ENCODE measurements at places on chromosomes 12 and 14. TPM values are rescaled to one million over a fixed set of nuclear protein-coding genes. Genes with fewer than 3 reads are reported as not detected.

The NANOG gene
- 0.52 TPM for total RNA-seq

The IL26 gene
- total RNA-seq = not detected

The RD3L gene
- total RNA-seq = not detected

The TMEM233 gene
- total RNA-seq = 1.0 TPM

The NXPH4 gene
- total RNA-seq = not detected

The KERA gene
- 56.4 TPM for total RNA-seq

The B3GNT4 gene
- total RNA-seq = not detected

The MEG3 gene
- 587 TPM for total RNA-seq

The CBLN3 gene
- total RNA-seq = under 0.01 TPM

The CLMN gene
- 2.1 TPM for total RNA-seq

The IGFBP6 gene
- total RNA-seq = 89.8 TPM

The GLI1 gene
- 5.2 TPM for total RNA-seq

The ZFC3H1 gene
- total RNA-seq = 25.1 TPM

The GYS2 gene
- total RNA-seq = not detected

The MAP1LC3B2 gene
- total RNA-seq = not detected

The TAS2R42 gene
- total RNA-seq = not detected

The ASCL1 gene
- total RNA-seq = not detected

The TMEM132C gene
- 3.7 TPM for total RNA-seq

The RNASE7 gene
- total RNA-seq = not detected

The ZBTB42 gene
- 3.7 TPM for total RNA-seq

The TM9SF1 gene
- total RNA-seq = 18.3 TPM

The PPP4R4 gene
- 0.52 TPM for total RNA-seq

The CSRP2 gene
- 20.4 TPM for total RNA-seq

The RFX4 gene
- total RNA-seq = not detected

The OR8S1 gene
- total RNA-seq = not detected

The CD4 gene
- 6.8 TPM for total RNA-seq

The DPPA3 gene
- total RNA-seq = not detected

The KLHDC1 gene
- 20.9 TPM for total RNA-seq

The FGD4 gene
- total RNA-seq = 51.1 TPM

The C1QL4 gene
- total RNA-seq = not detected

The ADSS1 gene
- 89.8 TPM for total RNA-seq

The P2RX7 gene
- 2.1 TPM for total RNA-seq

The IKZF4 gene
- 1.6 TPM for total RNA-seq

The SCNN1A gene
- not detected for total RNA-seq
